CD4-positive, alpha-beta T cell treated with Interleukin-10 for 1 hour (primary cell): ENCODE measurements at places on chromosomes 16 and 17.

GRCh38 chr16:53829186-53829747 lies 125.3 kb downstream of the FTO start:
- DNase-seq = no peak

- DNase-seq = no peak
Observed at GRCh38 chr17:81638683-81639082, 1.7 kb downstream of the TSPAN10 start.

DNA sequence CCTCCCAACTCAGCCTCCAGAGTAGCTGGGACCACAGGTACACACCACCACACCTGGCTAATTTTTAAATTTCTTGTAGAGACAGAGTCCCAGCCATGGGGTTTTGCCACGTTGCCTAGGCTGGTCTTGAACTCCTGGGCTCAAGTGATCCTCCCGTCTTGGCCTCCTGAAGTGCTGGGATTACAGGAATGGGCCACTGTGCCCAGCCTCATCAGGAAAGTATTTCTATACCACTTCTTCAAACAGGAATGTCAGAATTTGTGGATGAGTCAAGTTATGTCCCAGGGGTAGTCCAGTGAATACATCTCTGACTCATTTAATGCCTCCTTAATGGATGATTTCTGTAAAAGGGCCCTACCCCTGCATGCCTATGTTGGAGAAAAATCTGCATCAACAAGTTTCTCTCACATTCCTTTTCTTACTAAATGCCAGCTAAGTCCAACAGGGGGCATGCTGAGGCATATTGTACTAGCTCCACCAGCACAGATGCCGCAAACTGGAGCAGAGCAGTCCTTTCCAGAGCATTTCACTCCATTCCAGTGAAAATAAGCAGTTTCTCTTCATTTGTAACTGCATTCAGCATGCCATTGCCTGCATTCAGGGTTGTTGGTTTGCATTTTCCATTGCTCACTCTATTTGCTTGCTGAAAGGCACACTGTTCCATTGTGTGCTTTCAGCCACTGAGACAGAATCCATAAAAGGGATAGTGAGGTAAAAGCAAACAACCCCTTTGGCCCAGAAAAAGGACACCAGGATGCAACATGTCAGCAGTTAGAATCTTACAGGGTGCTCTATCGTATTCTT lies 5.3 kb upstream of the CAVIN1 start:
- peak; percentile 68 for DNase-seq

DNA sequence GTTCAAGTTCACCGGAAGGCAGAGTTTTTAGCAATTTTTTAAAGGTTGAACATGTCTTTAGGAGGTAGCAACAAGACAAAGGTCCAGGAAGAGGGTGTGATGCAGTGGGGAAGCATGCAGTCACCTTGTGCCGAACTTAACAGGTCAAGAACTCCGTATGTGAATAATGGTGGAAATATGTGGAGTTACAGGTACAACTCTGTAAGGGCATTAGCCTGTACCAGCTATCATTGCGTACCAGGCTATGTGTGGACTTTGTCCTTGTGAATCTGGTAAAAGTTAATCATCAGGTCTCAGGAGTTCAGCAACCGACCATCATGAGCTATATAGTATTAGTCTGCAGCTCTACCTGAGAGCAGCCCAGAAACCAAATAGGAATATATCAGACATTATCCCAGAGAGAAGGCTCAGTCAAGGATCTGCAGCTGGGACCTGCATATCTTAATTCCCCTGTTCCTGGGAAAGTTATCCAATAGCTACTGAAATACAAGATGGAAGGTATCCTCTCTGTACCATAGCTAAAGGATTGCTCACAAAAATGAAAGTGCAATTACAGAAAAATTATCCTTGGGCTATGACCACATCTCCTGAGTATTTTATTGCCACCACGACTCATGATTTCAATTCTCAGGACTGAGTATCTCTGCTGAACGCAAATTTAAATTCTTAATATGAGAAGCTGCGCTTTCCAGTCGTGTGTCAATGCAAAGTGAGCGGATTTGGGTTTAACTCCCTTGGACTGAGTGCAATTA lies 469.3 kb downstream of the CDH13 start:
- DNase-seq = no peak

DNA sequence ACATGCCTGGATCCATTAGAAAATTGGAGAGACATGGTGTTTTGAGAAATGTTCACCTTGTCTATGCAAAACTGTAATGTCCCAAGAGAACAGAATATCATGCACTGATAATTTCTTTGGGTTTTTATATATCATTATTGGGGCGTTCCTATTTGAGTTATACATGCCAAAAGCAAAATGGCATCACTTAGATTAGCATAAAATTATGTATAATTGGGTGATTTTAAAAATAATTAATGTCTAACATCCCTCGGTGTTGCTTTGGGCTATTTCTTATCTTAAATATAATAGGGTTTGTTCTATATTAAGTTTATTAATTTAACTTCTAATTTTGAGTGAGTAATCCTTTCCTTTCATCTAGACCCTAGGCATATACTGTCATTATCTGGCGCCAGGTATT lies at the start of gene KRT28:
TSS of gene KRT28 (minus strand) at position 101 of the 400 bp plus-strand sequence. CDS start at position 35, 66 bp downstream.
- no peak for DNase-seq

- no peak for DNase-seq
Observed at GRCh38 chr17:81171941-81172340, 5.9 kb upstream of the AATK start.

- no peak for DNase-seq
Observed at GRCh38 chr16:63442246-63442645, 1406.0 kb upstream of the CDH8 start.

DNA sequence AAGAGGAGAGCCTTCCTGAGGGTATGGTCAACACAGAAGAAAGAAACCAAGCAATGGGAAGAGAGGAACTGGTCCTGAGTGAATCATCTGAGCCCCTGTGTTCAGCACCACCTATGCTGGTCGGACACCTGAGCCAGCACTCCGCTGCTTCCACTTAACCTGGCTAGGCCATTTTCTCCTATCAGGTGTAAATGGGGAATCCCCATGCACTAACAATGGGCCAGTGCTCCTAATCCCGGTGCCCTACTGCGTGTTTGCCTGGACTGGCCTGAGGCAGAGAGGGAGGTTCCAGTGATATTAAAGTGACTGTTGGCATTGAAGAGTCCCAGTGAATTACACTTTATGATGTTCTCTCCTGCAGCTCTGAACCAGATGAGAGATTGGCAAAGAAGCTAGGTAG lies 34.4 kb upstream of the XYLT2 start:
- no peak for DNase-seq

DNA sequence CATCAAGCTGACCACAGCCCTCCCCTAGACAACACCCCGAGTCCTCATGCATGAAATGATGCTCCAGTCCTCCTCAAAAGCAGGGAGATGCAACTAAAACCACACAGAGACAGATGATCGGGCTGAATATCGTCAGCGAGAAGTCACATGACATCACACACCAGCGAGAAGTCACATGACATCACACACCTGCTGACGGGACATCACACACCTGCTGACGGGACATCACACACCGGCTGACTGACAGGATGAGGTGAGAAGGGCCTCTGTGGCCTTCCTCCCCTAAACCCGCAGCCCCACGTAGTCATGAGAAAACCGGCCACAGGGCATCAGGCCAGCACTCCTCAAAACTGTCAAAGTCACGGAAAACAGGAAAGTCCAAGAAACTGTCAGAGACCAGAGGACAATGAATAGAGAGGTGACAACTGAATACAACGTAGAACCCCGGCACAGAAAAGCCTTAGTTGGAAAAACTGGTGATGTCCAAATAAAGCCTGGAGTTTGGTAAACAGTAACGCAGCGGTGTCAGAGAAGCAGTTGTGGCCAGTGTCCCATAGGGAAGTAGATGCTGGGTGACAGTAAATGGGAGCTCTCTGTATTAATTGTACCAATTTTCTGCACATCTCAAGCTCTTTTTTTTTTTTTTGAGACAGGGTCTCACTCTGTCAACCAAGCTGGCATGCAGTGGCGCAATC lies 14.3 kb downstream of the LITAF start:
- peak; percentile 81 for DNase-seq

DNA sequence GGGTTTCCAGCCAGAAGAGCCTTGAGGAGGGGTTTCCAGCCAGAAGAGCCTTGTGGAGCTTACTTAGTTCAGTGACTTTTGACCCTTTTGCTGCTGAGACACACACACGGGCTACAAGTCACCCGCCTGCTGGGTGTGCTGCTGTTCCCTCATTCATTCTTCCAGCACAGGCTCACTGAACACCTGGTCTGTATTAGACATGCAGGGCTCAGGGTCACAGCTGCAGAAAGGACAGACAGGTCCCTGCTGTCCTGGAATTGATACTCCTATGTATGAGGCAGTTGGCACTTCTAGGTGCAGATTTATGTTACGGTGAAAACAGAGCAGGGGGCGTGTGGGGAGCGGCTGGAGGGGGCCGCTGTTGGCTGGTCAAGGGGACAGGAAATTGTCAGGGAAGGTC lies 6.8 kb downstream of the CACNG4 start:
- DNase-seq = no peak

DNA sequence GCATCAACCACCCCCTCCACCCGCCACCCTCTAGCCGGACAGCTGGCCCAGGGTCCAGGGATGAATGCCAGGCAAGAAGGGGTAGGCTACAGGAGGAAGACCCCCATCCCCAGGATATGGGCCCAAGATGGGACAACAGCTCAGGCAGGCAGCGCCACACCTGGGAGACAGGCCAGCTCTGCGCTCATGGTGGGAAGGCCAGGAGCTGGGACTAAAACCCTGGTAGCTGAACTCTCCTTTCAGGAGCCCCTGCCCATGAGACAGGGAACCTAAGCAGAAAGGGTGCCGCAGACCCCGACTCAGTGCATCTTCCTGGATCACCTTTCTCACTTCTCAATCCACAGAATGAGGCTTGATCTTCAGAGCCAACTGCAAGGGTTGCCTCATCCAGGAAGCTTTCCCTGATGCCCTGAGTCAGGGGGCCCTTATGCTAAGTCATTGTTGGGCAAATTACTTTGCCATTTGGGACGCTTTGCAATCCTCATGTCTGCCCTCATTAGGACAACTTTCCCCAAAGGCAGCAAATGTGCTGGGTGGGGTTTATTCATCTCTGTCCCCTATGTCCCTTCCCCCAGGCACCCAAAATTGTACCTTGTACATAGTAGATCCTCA lies 9.0 kb downstream of the ZDHHC1 start:
- DNase-seq = no peak

DNA sequence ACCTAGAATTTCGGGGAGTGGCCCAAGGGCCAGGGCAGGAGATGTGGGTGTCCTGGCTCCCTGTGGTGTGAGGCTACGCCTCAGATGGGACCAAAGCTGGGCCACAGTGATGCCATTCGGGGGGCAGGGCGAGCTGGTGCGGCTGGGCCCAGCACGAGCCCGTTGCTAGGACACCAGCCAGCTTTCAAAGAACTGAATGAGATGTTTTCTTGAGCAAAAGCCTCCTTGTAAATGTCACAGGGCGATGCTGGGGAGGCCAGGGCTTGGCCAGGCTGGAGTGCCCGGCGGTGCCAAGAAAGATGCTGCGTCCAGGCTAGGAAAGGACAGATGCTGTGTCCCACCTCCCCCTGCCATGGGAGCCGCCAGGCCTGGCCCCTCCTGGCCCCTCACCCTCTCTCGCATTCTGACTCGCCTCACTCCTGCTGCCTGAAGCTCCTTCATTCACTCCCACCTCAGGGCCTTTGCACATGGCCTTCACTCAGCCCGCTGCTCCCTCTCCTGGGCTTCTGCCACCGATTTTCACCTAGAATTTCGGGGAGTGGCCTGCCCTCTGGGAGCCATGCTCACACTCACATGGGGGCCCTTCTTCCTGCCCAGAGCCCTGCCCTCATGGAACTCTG lies 39.1 kb downstream of the CPNE2 start:
- no peak for DNase-seq

DNA sequence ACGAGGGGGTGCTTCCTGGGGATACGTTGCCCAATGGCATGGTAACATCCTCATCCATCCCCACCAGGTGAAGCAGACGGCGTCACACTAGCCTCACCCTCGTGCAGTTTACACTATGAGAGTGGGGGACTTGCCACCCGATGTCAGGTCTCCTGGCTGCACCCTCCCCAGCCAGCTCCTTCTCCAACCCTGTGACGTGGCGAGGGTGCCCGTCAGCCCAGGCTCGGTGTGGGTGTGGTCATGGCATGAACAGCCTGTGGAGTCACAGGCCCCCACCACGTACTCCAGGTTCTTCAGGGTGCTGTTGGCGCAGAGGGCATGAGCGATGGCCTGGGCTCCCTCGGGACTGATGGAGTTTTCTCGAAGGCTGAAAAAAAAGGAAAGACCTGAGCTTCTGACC lies 28.3 kb downstream of the NLRC3 start:
- no peak for DNase-seq

- DNase-seq = peak; percentile 94
Observed at GRCh38 chr17:47650525-47651522, 1.1 kb downstream of the KPNB1 start.

- DNase-seq = no peak
Observed at GRCh38 chr17:14432079-14432478, 131.2 kb downstream of the HS3ST3B1 start.

DNA sequence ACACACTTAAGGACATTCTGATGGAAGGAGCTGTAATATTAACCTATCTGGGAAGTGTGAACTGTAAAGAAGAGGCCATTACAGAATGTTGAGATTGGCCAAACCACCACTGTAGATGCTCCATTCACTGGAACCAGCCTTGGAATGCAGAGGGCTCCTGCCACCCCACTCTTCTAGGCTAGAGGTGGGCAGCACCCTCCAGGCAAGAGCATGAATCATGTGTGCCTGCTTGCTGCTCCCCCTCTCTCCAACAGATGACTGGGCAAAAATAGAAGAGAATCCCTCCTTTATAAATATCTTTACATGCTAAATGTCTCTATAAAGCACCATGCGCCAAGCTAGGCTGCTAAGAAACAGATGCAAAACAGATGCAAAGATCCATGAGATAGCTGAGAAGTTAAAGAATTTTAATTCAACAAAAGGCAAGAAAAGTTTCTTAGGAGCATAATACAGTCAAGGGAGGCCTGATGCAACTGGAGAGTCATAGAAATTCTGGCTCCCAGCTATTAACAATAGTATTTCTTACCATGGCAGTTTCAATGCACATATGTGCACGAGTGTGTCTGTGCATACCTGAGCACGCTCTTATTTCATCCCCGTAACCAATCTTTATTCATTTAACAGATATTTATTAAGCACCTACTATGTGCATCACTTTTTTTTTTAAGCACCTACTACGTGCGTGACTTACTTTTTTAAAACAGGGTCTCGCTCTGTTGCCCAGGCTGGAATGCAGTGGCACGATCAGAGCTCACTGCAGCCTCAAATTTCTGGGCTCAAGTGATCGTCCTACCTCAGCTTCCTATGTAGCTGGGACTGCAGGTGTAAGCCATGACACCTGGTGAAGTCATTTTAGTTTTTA lies 53.6 kb downstream of the GRIN2A start:
- DNase-seq = no peak

DNA sequence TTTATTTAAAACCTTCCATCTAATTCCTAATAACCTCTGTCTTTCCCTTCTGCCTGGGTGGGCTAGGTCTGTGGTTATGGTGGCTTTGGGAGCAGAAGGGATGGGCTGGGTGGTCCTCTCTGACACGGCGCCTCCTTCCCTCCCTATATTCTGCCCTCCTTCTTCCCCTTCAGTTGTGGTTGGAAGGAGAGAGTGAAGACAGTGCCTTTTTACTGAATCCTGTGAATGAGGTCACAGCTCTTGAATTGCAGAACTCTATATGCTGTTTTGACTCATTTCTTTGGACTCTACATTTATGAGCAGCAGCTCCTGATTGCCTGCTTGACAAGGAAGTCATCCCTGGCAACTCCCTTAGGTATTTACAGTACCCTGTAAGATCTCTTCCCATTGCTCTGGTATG lies 256.0 kb upstream of the ELAC2 start:
- no peak for DNase-seq
